ENCODE measurements at places on chromosomes 16 and 17. TPM values are rescaled to one million over a fixed set of nuclear protein-coding genes. Genes with fewer than 3 reads are reported as not detected.

The DNAI2 gene
- not detected for total RNA-seq

GRCh38 chr16:4882633-4883285, 35.5 kb downstream of the UBN1 start:
- peaks cover 100% of the 10 kb centered on the region for H3K36me3 ChIP-seq
- no peaks in the 10 kb centered on the region for H3K27me3 ChIP-seq
- H3K27ac ChIP-seq = no peak overlapping the region
- H3K4me3 ChIP-seq = no peak overlapping the region
- H3K4me1 ChIP-seq = no peaks in the 10 kb centered on the region

- no peak for DNase-seq
- H3K27ac ChIP-seq = no peak overlapping the region
- H3K36me3 ChIP-seq = no peaks in the 10 kb centered on the region
- no peaks in the 10 kb centered on the region for H3K27me3 ChIP-seq
- no peaks in the 10 kb centered on the region for H3K4me1 ChIP-seq
Measured at GRCh38 chr17:427327-427726, 74.7 kb upstream of the RPH3AL start.

GRCh38 chr17:14019186-14019956, 49.9 kb upstream of the COX10 start:
- peaks cover 14% of the 10 kb centered on the region for H3K4me1 ChIP-seq
- no peaks in the 10 kb centered on the region for H3K36me3 ChIP-seq
- H3K27ac ChIP-seq = no peak overlapping the region
- H3K4me3 ChIP-seq = no peak overlapping the region

- no peaks in the 10 kb centered on the region for H3K36me3 ChIP-seq
- H3K27me3 ChIP-seq = no peaks in the 10 kb centered on the region
- no peak overlapping the region for H3K4me3 ChIP-seq
- H3K27ac ChIP-seq = no peak overlapping the region
- no peaks in the 10 kb centered on the region for H3K4me1 ChIP-seq
Measured at GRCh38 chr17:17513626-17514025, 17.4 kb upstream of the RASD1 start.

Measured in right lobe of liver (tissue), 6 donors.